ENCODE measurements at places on chromosomes 6 and 20.

DNA sequence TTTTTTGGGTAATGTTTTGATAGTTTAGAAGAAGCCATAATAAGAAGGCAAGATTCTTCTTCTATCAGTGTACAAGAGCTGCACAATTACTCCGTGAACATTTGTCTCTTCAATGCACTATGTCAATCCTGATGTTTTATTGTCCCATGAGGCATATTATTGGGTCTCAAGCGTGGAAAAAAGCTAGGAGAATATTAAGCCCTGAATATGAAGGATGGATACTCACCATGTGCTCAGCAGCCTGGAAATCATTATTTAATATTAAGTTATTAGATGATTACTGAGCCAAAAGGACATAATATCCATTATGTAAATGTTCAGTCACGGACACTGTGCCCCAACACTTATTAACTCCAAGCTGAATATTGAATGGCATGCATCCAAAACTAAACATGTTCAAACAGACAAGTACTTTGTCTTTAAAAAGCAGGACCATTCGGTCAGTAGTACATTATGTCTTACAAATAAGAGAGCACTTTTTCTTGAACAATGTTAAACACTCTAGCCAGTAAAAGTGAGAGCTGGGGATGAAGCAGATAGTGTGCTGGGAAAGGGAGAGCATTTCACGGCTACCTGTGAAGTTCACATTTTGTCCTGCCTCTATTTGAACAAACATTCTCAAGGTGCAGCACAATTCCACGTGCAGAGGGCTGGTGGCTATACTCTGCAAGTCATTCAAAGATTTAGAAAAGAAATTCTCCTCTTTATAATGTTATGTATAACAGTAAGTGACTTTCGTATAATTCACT, 70.6 kb upstream of the CNR1 start:
- DNase-seq, result no peak

- no peak for DNase-seq
Observed at GRCh38 chr6:43246301-43247113, 3.2 kb downstream of the TTBK1 start.

DNA sequence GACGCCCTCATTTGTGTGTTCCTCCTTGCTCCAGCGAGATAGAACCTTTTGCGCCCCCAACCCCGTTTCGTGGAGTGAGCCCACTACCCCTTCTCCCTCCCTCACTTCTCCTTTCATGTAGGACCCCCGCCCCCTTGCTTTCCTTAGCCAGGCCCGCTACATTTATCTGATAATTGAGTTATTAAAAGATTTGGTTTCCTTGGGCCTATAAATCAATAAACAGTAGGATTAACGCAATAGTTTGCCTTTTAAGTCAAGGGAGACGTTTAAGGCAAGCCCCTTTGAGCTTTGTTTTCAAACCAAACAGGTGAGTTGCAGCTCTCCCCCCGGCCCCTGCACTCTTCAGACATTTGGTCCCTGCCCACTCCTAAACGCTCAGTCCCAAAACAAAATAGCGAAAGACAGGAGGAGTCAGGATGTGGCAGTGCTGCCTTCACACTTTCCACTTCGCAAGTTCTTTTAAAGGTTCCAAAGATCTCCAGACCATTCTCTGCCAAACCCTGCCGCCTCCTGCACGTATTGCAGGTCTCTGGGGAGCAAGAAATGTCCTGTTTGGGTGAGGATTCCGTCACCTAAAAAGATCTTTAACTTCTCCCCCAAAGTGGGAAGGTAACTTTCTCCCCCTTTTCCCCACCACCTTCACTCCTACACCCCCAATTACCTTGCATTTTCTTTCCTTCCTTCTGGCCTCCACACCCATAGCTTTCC, 27.6 kb downstream of the TFAP2B start:
- DNase-seq, result no peak

DNA sequence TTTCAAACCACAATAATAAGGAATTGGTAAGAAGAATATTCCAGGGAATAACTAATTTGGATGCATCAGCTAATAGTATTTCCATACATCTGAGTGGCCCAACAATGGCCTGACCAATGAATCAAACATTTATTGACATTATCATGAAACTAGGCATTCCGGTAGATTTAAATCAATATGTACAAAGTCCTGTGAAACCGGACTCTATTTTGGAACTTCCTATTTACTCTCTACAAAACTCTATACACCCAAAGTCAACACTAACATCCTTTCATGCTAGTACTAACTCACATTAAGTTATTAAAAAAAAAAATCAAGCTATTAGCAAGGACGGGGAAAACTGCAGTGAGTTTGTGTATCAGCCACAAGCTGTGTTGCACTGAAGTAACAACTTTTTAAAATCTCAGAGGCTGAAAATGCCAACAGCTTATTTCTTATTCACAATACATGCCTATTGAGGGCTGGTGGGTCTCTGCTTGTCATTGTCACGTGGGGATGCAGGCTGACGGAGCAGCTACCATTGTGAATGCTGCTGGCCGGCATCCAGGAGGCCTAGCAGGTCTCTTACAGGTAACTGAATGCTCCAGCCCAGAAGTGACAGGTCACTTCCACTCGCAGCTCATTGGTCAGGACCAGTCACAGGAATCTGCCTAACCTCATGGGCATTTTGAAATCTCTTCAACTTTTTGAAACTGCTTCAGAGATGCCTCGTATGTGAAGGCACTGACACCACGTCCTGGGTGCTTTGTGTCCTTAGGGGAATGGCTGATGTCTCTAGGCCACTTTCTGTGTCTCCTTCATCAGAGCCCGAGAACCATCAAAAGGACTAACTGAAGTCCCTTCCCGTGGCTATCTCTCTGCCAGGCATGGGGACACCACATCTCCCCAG, 76.3 kb downstream of the SLC22A23 start:
- DNase-seq, result no peak

DNA sequence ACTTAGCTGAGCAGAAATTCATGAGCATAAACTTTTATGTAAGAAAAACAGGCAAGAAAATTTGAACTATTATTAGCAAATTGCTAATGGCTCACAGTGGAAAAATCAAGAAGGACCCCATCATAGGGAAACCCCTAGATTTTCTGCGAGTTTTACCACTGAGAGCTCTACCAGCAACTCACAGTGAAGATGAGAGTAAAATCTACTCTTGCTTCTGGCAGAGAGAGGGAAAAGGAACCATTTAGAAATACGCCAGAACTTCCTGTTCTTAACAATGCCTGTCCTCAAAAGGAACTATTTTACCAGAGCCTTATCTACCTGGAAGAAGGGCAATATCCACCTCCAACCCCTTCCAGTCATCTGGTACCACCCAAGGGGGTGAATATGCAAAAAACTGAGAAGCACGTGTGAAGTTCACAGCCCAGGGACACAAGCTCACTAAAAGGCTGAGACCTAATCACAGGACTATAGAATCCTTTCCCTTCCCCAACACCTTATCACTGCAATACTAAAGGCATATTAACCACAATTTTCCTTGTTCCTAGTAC, 34.4 kb upstream of the ASF1A start:
- DNase-seq, result no peak

DNA sequence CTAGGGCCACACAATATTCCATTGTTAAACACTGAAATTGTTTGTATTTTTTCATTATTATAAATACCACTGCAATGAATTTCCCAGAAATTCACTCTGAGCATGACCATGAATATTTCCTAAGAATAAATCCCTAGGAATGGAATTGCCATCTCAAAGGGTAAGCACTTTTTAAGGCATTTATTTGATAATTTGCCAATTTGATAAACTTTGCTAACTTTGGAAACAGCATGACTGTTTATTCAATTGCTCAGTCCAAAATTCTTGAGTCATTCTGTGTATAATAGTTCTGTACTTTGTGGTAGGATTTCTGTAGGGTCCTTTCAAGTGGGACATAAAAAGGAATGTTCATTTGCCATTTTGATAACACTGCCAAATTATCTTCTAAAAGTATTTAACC, 44.2 kb upstream of the TOX2 start:
- DNase-seq, result no peak

- DNase-seq, result peak; percentile 32
Observed at GRCh38 chr6:38180586-38180985, 361.1 kb downstream of the ZFAND3 start.

DNA sequence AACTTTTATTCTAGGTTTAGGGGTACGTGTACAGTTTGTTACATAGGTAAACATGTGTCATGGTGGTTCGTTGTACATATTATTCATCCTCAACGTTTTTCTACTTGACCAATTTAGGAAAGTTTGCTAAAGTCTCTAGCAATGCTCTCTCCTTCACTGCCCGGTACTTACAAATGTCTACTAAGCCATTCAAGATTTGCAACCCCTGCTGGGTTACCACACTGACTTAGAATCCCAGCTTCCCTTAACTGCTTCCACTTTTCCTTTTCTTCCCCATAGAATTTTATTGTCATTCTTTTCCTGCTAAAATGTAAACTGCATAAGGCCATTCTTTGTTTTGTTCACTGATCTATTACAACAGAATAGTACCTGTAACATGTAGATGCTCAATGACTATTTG, 97.4 kb downstream of the SMPDL3A start:
- no peak for DNase-seq

DNA sequence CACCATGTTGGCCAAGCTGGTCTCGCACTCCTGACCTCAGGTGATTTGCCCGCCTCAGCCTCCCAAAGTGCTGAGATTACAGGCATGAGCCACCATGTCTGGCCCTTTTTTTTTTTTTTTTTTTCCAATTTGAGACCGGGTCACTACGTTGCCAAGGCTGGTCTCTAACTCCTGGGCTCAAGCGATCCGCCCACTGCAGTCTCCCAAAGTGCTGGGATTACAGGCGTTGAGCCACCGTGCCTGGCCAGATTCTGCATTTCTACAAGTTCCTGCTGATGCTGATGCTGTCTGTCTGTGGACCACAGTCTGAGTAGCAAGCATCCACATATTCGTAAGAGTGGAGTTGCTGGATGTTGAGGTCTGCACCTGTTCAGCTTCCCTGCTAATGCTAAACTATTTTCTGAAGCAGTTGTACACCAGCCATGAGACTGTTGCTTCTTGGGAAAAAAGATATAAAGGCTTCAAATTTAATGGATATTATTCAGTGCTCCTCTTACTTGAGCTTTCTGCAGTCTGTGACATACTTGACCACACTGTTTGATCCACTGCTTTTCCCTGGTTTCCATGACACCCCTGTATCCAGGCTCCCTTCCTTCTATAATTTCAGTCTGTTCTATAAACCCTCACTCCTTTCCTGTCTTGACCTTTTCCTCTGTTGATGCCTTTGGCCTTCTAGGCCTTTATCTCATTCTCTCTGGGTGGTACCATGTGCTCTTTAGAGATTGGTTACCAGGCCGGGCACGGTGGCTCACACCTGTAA, 10.1 kb upstream of the ZBTB12 start:
- DNase-seq, result no peak

DNA sequence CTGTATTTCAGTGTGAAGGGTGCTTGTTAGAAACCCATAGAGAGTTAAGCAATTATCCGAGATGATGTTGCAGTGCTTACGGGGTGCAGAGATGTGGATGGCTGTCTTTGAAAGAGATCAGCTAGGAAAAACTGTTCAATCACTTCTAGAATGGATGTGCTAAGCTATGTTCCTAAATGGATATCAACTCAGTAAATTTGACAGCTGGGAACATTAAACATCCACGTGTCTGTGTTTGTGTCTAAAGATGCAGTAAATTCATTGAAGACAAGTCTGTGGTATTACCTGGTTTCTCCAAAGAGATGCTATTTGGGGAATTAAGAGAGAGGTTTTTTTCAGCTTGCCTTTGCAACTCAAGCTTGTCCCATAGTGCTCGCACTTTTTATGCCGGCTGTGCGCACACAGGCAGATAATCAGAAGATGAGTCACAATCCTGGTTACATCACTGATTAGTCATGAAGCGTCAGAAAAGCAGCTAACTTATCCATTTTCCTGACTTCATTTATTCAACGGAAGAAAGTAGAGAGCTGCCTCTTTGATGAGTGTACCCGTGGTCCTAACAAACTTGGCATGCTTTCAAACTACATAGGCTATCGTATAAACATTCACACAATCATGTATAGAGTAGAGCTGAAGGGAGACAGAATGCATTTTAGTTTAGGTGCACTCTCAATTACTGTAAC, 691.7 kb upstream of the SLC35B3 start:
- no peak for DNase-seq

GRCh38 chr6:141576751-141577150, 556.0 kb upstream of the GJE1 start:
- no peak for DNase-seq

DNA sequence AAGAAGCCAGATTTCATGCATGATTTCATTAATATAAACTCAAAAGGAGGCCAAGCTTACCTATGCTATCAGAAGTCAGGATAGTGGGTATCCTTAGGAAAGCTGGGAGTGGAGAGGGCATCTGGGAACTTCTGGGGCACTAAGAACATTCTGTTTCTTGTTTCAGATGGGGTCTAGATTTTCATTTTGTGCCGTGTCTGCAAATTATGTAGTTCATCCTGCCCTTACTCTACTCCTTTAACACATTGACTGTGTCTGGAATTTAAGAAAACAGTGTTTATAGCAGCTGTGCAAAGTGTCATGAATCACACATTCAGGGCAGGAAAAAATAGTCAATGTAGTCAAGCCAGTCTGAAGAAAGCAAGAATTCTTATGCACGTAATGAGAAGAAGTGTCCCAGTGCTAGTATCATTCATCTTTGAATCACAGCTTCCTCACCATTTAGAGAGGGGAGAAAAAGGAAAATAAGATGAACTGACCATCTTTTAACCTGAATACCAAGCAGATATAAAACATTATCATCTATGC, 11.6 kb upstream of the SPTLC3 start:
- no peak for DNase-seq

- DNase-seq, result no peak
Observed at GRCh38 chr6:41047745-41048732, 5.0 kb upstream of the APOBEC2 start.

DNA sequence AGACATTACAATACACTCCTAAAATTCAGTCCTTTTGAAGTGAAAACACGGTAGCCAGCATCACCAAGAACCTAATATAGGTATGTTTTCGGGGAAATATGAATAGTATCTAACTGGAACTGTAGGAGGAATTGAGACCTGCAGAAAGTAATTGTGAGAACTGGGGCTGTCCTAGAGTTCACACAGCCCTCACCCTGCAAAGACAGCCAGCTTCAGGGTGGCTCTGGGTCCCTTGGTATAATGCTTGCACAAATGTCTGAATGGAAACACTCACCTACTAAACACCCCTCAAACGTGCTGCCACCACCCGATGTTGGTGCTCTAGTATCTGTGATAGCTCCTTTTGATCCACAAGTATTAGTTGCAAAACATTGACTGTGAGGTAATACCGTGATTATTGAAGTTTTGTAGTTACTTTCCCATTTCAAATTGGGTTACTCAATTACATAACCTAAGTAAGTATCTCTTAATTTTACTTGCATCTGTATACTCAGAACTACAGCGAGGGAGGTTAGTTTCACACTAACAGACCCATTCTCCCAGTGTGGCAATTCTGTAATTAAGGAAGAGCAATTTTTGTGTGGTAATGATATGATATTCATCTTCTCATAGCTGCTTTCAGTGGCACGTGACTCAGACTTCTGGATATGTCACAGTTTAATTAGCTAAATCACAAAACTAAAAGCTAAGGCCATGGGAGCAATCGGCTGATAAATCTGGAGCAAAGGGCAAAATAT, 129.5 kb downstream of the INSM1 start:
- no peak for DNase-seq

Measured in NCI-H1930 (cell line).